ENCODE measurements at places on chromosomes 1 and 21. TPM values are rescaled to one million over a fixed set of nuclear protein-coding genes. Genes with fewer than 3 reads are reported as not detected.

- DNase-seq = no peak
Measured at GRCh38 chr1:205661429-205662134, 18.7 kb downstream of the SLC45A3 start.

DNA sequence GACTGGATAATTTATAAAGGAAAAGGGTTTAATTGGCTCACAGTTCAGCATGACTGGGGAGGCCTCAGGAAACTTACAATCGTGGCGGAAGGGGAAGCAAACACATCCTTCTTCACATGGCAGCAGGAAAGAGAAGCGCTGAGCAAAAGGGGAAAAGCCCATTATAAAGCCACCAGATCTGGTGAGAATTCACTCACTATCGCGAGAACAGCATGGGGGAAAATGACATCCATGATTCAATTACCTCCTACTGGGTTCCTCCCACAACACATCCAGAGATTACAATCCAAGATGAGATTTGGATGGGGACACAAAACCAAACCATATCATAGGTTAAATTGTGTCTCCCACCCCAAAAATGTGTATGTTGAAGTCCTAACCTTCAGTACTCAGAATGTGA is 491.7 kb downstream of the SETD4 start:
- DNase-seq = no peak

- no peak for DNase-seq
Measured at GRCh38 chr1:113040041-113040440, 33.0 kb upstream of the LRIG2 start.

- DNase-seq = peak; percentile 29
Measured at GRCh38 chr21:35475762-35476161, 426.7 kb upstream of the RUNX1 start.

DNA sequence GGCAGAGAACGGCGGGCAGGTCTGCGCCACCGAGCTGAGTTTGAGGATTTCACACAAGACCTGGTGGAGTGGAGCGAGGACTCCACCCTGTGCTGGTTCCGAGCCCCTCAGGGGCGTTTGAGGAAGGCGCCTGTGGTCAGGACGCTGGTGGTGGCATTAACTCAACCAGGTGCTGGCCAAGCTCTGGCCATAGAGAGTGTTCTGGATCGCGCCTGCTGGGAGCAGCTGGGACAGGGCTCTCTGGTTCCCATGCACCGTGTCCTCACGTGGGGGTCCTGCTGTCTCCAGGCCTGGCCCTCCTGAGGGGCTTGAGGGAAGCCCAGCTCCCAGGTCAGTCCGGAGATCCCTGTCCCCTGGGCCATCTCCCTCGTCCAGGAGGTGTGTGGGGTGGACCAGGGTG is 24.8 kb upstream of the TTC34 start:
- DNase-seq = no peak

Gene SLC45A3
- 7.8 TPM for total RNA-seq

GRCh38 chr1:89460325-89460724 is 64.3 kb upstream of the LRRC8B start:
- DNase-seq = no peak

Gene HES3
- not detected for total RNA-seq

DNA sequence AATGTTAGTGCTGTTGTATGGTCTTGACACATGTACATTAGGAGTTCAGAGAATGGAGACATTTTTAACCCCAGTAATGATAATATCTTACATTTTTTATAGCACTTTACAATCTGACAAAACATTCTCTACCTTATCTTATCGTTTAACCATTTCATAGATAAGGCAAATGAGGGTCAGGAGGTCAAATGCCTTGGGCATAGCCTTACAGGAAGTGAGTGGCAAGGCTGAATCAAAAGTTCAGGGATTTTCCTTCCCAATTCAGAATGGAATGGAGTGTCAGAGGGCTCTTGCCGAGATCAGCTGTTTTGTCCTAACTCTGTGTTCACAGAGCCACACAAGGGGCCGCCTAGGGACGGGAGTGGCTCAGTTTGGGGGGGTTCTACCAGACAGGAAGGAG is 57.6 kb upstream of the AK4 start:
- peak; percentile 32 for DNase-seq

DNA sequence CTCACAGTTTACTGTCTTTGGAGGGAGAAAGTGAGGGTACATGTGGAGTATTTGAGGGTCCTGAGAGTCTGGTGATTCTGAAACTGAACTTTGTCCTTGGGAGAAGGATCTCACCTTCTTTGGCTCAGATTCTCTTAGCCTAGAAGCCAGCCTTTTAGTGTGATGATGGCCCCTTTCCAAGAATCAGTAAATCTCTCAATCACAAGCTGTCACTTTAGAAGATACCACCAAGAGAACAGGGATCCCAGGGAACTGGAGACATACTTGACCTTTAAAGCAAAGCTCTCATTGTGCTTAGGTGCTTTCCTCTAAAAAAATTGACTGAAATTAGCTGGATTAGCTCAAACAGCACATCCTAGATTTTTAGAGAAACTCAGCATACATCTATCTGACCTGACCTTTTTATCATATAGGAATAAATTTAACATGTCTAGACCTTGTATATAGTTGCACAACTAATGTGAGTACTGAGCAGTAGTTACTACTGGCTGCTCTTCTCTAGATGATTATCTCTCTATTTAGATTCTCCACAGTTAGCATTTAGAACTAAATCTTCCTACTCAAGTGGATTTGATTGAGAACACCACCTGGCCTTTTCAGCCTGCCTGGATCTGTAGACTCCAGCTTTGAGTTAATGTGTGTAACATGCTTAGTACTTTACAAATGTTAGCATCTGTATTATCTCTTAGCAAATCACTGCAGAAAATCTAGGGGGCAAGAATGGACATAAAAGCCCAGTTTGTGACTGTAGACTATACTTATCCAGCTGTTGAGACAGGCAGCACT is 157.7 kb downstream of the MAST2 start:
- DNase-seq = no peak

Gene GJA8
- total RNA-seq = not detected

Gene SNRNP40
- total RNA-seq = 119 TPM

Gene ZBTB7B
- total RNA-seq = 20.7 TPM

Gene LCE2B
- not detected for total RNA-seq

DNA sequence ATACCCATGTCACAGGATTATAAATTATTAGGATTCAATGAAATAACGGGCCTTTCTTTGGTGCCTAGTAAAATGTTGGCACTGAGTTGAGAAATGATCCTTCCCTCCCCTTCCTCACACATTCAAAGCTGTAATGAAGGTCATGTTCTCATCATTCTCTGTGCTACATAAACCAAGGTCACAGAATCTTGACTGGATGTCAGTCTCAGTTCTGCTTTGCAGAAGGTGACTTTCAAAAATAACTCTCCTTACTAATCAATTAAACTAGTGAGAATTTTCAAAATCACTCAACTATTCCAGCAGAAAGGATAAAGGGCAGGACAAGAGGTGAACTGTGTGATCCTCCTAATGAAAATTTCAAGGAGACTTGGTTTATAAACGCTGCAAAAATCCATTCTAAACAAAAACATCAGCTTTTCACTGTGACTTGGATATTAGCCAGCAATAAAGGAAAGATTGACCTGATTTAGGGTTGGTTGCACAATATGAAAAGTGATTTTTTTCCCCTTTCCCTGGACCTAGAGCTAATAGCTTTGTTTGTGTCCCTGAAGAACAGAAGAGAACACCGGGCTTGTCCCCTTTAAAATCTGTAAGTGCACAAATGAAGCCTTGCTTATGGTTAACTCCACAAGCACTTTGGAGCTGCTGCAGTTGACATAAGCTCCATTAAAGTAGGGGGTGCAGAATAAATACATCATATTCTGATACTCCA is 120.1 kb downstream of the SEC16B start:
- no peak for DNase-seq

DNA sequence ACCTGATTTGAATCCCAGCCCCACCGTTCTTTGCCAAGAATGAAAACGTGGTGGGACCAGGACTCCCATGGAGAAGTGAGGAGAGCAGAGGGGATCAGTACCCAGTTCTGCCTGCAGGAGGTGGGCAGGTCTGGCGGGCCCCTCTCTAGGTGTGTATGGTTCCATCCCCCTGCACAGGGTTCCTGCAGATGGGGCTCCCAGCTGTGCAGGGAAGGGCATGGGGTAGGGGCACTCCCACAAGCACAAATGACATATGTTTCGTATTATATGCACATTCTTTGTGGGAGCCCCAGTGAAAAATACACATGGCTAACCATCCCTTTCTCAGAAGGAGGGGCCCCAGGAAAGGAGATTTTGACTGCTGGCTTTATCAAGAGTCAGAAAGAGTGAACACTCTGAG is 144.6 kb downstream of the PLPP3 start:
- no peak for DNase-seq

Gene MAP1LC3C
- not detected for total RNA-seq

- DNase-seq = no peak
Measured at GRCh38 chr1:197620714-197621163, 154.5 kb downstream of the DENND1B start.

DNA sequence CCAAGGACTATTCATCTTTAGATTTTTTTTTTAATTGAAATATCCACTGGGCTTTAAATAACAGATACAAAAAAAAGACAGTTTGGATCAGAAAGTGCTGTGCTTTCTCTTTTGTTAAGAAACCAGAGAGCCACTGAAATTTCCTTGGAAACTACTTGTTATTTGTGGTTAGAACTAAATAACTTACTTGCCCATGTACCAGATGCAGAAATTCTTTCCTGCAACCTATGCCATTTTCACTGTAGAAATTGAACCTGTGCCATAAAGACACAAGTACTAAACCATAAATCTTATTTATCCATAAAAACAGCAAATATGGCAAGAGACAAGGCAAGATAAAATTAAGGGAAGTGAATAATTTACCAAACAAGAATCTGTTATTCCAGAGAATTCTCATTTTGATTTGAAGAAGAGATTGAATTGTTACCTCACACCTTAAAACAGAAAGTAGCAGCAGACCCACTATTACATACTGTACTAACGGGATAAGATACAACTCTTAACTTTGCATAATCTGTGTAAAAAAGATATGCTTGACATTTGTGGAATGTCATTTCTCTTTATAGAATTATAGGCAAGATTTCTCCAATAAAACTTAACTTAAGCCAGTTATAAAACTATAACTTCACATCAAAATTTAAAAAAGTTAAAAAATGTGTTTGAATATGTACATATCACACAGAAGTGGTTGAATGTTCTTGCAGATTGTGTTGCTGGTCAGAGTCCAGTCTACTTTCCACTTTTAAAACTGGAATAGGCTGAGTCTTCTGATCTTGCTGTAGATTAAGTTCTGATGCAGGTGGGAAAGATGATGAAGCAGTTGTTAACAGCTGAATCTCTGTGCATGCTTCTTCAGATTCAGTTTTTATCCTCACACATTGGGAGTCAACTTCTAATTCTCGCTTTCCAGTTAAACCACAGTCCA is 6.3 kb upstream of the PHTF1 start:
- peak; percentile 31 for DNase-seq

DNA sequence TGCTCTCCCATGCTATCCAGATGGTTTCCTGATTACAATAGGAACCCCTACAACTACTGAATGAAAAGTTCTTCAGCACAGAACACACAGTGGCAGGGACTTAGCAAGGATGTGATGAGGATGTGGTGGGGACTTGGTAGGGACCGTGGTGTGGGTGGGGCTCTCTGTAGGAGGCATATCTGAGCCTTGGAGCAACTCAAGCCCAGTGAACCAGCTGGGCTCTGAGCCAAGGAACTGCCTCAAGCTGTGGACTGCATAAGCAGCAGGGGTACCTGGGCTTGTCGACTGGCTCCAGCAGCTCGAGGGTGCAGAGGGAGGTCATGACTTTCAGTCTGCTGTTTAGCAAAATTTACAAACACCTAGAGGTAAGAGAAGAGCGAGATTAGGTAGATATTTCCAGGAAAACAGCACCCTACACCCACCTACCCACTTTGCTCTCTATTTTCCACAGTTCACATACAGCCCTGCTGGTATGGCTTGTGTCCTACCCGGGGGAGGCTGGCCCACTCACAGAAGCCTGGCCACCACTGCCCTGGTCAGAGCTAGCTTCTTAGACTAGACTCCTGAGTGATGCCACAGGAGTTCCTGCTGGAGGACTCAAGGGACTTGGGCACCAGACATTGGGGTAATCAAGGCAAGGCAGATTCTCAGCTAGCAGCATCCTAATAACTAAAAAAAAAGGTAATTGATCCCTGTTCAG is 86.8 kb upstream of the GCLM start:
- peak; percentile 78 for DNase-seq

Gene S100A1
- total RNA-seq = not detected

DNA sequence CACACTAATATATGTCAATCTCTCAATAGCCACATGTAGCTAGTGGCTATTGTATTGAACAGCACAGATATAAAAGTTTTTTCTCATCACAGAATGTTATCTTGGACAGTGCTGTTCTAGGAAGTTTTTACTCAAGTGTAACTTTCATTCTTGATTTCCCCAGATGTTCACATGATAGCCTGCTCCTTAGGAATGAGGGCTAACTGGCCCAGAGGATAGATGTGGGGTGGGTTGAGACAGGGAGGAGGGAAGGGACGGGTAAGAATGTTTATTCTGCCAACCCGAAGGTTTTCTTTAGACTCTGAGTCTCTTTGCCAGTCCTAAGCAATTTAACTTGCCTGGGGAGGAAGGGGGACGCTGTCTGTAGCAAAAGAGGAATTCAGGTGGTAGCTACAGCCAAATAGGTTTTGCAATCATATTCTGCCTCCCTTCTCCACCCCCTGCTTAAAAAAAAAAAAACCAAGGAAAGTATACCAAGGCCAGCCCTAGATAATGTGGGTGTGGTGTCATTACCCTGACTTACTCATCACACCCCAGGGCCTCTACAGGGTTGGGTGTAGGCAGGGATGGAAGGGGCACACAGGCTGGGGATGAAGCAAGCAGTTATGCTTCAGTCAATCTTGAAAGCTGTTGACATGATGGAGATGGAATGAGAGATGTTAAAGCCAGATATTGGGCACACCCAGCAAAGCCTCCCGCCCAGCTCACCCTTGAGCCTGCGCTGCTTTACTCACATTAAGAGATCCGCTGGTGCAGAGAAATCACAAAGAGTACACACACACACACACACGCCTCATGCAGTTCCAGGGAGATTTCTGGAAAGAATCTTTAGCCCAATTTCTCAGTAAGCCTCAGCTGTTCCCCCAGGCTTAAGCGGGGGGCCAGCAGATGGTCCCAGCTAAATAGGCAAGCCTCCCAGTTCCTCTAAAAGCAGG is 59.9 kb downstream of the PLXNA2 start:
- DNase-seq = peak; percentile 99

Gene SLC1A7
- total RNA-seq = not detected

GRCh38 chr1:160838888-160839287 is 23.8 kb downstream of the CD244 start:
- no peak for DNase-seq

Gene MMEL1
- total RNA-seq = not detected

Gene LRRC3
- total RNA-seq = not detected
